OCI-LY7 (cell line): ENCODE measurements at places on chromosomes 3 and 15.

DNA sequence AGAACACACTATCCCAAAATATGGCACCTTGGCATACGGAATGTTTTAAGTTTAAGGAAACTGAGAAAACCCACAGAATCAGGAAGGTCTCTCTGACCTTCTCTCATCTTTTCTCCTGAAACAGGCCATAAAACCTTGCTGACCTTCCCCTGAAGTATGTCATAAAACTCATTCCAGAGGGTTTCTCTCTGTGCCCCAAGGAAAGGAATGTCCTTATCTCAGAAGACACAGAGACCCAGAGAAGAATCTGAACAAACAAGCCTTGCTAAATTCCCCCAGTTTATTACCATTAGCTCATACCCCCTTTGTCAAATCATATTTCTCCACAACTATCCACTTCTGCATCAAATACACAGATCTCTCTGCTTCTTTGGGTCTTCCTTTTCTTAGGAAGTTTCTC, 603.1 kb downstream of the MCTP2 start:
- DNase-seq: no peak

DNA sequence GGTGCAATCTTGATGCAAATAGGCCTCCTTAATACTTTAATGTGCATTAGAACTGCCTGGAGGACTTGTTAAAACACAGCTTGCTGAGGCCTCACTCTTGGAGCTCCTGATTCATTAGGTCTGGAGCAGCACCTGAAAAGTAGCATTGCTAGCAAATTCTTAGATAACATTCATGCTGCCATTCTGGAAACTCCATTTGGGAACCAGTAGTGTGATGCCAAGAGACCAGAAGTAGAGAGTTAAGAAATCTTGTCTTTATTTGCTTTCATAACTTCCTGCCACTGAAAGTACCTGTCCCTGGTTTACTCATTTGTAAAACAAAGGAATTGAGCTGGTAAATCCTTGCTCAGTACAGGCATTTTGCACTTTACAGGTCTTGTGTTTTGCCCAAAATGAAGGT, 72.0 kb downstream of the RAP2B start:
- DNase-seq: no peak

- DNase-seq: peak; percentile 69
These were observed 42.5 kb downstream of the TAMM41 start for GRCh38 chr3:11803977-11804892.

- DNase-seq: no peak
These were observed 7.2 kb upstream of the STAC start for GRCh38 chr3:36373084-36373483.

- DNase-seq: no peak
These were observed 68.1 kb upstream of the CTNNB1 start for GRCh38 chr3:41131224-41131623.
